ENCODE measurements at places on chromosomes 2 and 18.

GRCh38 chr2:144524118-144525009 is 4.4 kb upstream of the ZEB2 start:
- DNase-seq: peak; percentile 58

- no peak for DNase-seq
Measured at GRCh38 chr2:159206736-159207380, 79.6 kb downstream of the WDSUB1 start.

- DNase-seq: no peak
Measured at GRCh38 chr2:234490271-234491091, 6.4 kb downstream of the ARL4C start.

DNA sequence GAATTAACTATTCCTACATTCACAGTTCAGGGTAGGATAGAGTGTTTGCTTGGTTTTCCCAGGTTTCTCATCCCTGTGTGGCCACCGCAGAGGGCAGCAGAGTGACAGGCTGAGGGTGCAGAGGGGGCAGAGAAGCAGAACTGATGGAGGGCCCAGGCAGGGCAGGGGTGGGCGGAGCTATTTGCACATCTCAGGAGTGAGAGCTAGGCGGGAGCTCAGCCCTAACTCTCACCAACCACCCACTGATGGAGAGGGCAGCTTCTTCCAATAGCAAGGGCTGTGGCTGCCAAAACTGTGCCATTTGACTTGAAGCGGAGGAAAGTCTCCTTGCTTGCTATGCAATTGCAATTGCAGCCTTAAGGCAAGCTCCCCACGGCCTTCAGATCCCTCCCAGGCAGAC is 12.0 kb upstream of the DARS1 start:
- DNase-seq: no peak

DNA sequence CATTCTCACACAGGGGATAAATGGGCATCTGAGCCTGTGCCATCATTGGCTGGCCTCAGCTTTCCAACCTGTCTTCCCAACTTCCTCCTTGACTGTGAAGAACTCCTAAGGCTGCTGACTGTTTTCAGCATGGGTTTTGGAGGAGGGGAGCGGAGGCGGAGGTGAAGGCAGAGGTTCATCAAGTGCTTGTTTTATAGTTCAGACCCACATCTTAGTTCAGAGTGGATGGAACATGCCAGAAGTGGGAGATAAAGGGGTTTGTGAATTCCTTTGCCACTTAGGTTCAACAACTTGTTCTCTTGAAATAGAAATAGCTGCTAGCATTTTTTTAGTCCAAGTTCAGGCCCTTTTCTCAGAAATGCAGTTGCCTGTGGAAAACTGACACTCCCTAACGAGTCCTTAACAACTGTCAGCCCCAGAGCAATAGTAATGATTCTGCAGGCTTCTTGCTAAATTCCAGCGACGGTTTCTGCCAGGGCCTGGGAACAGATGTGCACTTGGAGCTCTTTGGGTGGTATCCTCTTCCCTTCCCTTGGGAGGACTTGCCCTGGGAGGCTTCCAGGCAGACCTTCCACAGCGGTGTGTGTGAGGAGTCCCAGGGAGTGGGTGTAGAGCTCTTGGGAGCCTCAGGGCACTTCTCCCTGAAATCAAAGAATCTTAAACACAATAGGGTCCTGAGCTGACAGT is 30.1 kb upstream of the ITGA6 start:
- DNase-seq: peak; percentile 87

DNA sequence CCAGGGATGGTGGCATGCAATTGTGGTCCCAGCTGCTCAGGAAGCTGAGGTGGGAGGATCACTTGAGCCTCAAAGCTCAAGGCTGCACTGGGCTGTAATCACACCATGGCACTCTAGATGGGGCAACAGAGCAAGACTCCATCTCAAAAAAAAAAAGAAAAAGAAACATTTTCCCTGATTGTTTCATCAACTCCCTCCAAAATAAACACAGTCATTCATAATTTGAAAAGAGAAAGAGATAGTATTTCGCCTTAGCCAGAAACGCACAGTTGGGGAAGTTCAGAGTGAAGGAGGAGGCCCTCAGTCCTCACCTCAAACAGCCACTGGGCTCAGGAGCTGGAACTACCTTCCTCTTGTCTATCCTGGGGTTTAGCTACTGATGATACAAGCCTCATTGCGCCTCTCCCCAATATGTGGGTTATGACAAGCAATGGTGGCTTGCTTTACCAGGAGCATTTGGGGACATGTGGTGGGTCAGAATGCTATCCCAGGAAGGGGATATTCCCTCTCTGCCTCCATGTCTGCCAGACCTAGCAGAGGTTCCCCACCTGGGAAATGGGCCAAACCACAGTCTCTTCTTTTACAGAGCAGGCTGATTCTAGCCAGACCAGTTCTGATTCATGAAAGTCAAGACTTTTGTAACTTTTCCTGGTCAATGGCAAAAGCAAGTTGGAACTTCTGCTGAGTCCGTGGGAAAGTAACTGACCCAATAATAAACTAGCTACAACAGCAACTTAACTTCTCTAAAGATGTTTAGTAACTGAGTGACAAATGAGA is 22.2 kb upstream of the TMEM87B start:
- DNase-seq: peak; percentile 84

- no peak for DNase-seq
Measured at GRCh38 chr2:46269544-46270273, 27.5 kb upstream of the EPAS1 start.

DNA sequence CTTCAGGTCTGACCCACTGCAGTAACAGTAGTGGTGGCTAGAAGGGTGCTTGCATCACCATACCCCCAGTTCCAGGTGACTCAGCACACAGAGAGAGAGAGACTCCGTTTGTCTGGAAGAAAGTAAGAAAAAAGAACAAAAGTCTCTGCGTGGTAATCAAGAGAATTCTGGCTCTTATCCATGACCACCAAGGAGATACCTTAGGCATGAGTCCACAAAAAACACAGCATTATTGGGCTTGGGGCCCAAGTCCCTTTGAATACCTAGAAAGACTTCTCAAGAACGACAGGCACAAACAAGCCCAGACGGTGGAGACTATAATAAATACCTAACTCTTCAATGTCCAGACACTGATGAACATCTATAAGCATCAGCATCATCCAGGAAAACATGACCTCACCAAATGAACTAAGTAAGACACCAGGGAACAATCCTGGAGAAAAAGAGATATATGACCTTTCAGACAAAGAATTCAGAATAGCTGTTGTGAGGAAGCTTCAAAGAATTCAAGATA is 21.7 kb upstream of the BAZ2B start:
- DNase-seq: no peak

- DNase-seq: no peak
Measured at GRCh38 chr2:64655873-64656272, 2.2 kb upstream of the SERTAD2 start.

- peak; percentile 72 for DNase-seq
Measured at GRCh38 chr2:225270861-225271260, 128.6 kb upstream of the NYAP2 start.

DNA sequence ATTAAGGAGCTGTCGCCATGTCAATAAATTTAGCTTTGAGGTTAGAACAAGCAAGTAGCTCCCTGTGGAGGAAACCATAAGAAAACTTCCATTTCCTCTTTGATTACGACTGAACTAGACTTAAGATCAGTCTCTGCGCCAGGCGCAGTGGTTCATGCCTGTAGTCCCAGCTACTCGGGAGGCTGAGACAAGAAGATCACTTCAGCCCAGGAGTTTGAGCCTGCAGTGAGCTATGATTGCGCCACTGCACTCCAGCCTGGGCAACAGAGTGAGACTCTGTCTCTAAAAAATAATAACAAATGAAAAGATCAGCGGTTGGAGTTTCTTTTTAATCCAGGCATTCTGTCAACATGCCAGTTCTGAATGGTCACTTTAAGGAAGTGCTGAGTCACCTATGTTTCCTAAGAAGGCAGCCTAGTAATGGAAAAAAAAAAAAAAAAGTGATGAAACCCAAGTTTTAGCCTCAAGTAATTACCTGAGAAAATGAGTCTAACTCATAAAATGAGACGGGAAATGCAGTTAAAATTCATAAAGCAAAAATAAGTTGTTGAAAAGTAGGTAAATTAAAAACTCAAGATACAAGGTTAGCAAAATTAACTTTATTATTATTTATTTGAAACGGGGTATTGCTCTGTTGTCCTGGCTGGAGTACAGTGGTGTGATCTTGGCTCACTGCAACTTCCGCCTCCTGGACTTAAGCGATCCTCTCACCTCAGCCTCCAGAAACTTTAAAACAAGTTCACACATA is 10.2 kb downstream of the C18orf32 start:
- no peak for DNase-seq

DNA sequence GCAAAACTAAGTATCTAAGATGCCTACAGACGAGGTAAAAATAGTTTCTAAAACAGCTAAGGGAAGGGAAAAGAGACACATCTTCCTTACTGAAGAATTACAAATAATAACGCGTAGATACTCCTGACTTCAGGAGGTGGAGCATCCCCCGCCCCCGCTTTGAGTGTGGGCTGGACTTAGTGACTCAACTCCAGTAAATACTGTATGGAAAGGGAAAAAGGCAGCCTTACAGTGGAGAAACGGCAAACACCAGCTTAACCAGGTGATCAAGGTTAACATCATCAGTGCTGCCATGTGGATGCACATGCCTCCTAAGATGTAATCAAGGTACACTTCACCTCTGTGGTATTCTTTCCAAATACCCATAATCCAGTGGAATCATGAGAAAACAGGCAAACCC is 47.9 kb downstream of the HADHB start:
- DNase-seq: no peak

DNA sequence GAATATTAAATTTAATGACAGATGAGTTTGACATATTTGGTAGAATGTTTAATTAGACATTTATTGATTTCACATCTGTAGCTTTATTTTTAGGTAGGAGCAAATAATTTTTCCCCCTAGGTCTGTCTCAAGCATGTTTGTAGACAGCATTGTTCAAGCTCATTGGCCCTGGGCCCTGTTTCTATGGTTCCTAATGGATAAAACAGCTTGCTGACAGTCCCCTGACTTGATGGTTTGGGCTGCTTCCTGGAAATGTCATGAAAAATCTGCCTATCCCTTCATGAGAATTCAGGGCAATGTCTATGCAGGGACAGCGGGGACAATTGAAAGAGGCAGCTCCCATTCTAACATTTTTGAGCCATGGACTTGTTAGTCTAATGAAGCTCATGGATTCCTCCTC is 14.6 kb upstream of the MEP1B start:
- peak; percentile 65 for DNase-seq

- DNase-seq: no peak
Measured at GRCh38 chr2:9006368-9006767, 2.9 kb upstream of the MBOAT2 start.

- no peak for DNase-seq
Measured at GRCh38 chr2:116088236-116088635, 1645.8 kb downstream of the DPP10 start.

- DNase-seq: no peak
Measured at GRCh38 chr2:47086054-47086471, 69.0 kb downstream of the STPG4 start.

GRCh38 chr2:181054843-181055242 is 74.4 kb downstream of the UBE2E3 start:
- DNase-seq: no peak

Measured in NCI-H2171 treated with DMSO at 0.1 percent for 48 hours (cell line).